Cerebellar cortex (tissue), 1 donor: ENCODE measurements at places on chromosomes 11 and 22.
A peak's percentile ranks its signal among the peaks of the same experiment; 100 is the strongest.

DNA sequence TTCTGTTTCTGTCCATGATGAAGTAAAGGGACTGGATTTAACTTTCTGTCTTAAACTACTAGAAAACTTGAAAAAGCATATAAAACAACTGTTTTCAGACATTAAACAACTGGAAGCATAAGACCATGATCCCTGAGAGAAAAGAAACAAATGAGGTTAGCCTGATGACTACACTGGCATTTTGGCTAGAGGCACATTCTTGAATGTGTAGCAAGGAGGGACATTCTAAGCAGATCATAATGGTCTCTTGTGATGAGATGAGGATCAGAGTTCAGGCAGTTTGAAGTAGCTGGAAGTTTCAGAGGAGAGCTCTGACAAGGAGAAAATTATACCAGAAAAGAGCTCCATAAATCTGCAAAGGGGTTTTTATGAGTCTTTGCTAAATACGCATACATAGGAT lies 75.4 kb downstream of the AASDHPPT start:
- DNase-seq: no peak

GRCh38 chr22:31177420-31178162 lies 17.6 kb downstream of the RNF185 start:
- no peak for DNase-seq

- DNase-seq: no peak
Observed at GRCh38 chr11:1656061-1656441, 26.5 kb downstream of the KRTAP5-5 start.

- DNase-seq: no peak
Observed at GRCh38 chr11:1508986-1509385, 22.4 kb upstream of the MOB2 start.

DNA sequence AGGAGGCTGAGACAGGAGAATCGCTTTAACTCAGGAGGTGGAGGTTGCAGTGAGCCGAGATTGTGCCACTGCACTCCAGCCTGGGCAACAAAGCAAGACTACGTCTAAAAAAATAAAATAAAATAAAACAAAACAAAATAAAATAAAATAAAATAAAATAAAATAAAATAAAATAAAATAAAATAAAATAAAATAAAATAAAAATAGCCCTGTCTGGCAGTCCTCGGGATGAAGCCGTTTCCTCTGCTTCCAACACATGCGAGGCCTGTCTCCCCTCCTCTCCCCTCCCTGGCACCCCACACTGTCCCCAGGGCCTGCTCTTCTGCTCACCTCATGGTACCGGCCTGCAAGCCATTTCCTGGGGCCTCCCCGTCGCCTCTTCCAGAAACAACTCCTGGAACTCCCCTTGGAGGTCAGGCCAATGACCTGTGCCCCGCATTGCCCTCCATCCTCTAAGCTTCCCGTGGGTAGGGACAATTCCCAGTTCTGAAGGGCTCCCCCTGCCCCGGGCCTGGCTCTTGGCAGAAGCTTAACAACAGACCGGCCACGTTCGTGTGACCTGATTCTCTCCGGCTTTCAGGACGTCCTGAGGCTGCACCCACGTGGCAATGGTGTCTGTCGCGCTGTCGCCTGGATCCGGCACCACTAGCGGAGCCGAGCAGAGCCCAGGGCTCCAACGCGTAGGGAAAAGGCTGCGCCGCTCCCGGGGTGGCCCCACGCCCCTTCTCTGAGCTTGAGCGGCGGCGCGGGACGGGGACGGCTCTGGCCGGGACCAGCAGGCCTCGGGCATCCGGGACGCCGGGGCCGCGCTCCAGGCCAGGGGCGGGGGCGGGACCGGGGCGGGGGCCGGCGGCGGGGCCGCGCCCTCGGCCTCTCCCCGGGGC lies 456 bp upstream of the PARVB start:
- DNase-seq: peak; percentile 32

DNA sequence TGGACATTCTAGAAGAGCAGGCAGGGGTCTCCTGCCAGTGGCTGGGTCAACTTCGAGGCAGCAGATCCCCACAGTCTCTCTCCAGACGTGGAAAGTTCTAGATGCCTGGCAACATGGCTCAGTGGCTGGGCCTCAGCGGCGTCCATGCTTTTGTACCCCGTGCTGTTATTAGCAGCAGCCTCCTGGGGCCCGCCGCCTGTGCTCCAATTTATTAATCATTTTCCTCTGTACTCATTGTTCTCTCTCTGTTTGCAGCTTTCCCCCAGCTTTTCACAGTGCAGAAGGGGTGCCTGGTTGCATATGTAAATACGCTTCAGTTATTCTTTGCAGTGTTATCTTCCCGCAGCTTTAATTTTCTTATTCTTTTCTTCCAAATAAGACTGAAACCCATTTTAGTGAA lies 515.1 kb downstream of the TBC1D22A start:
- DNase-seq: no peak

GRCh38 chr22:20563941-20564371 lies 56.5 kb downstream of the MED15 start:
- no peak for DNase-seq

- no peak for DNase-seq
Observed at GRCh38 chr11:399731-400211, 5.8 kb downstream of the PKP3 start.

- peak; percentile 74 for DNase-seq
Observed at GRCh38 chr11:100930185-100930778, 199.3 kb downstream of the PGR start.

DNA sequence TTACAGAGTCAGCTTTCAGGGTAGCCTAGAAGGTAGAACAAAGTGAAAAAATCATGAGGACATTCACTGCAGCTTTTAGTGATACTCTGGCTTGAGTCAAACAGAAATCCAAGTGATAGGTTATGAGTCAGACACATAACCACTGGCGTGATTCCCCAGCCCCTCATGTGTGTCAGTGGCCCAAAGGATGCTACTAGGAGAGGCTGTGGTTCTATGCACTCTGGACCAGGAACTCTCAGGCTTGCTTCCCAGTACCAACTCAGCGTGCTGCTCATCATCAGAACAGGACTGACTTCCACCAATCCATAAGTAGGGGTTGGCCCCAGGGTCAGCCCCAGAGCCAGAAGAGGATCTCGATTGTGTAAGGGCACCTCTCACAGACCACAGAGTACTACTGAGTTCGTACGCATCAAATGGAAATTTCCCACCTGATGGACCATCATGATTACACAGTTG lies 116.8 kb downstream of the MED15 start:
- no peak for DNase-seq

- peak; percentile 25 for DNase-seq
Observed at GRCh38 chr11:13183094-13183825, 94.3 kb upstream of the BMAL1 start.
